Umbilical cord (tissue), 2 donors: ENCODE measurements at places on chromosomes 1 and 21. TPM values are rescaled to one million over a fixed set of nuclear protein-coding genes. Genes with fewer than 3 reads are reported as not detected.

The PLA2G2A gene
- total RNA-seq, result 12.3 TPM

The SLAMF9 gene
- 1.9 TPM for total RNA-seq

- peak; percentile 89 for DNase-seq
These were observed 63.7 kb downstream of the AJAP1 start for GRCh38 chr1:4718071-4718470.

DNA sequence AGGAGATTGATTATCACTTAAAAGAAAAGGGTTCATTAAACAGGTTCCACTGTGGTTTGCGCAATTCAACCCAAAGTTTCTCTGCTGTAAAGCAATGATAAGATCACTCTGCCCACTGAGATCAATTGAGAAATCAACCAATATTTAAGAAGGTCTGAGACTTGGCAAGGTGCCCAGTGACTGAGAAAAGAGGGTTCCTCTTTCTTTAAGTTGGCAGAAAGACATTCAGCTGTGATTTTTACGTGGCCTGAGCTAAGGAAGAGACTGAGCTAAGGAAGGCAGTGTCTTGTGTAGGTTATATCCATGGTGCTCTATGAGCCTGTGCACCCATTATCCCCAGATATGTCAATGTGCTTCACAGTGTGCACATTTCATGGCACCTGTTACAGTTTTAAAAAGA lies 344.1 kb downstream of the DISC1 start:
- no peak for DNase-seq

The OR2T3 gene
- total RNA-seq, result not detected

DNA sequence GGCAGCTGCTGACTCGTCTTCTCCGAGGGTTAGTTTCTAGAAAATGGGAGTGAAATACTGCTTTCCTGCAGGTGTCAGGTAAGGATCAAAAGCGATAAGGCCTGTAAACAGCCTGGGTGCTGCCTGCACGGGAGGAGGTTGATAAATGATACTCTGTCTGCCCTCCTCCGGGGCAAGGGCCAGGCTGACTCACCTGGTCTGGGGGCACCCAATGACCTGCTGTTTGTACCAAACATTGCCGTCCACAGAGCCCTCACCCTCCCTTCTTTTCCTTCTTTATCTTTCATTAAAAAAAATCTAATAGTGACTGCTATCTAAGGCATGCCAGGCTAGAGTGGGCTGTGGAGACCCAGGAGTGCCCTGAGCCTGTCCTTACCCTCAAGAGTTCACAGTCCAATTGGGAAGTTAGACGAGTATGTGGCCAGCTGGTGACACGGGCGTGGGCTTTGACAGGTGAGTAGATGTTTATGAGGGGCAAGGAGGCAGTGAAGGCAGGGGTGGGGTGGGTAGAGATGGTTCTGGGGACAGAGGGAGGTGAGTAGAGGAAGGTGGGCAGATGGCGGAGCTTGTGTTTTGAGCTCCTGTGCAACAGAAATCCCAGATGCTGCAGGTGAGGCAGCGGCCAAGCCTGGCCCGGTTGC lies 16.2 kb downstream of the EDN2 start:
- no peak for DNase-seq

The ATP5IF1 gene
- total RNA-seq, result 54.9 TPM

The OR2AK2 gene
- total RNA-seq, result not detected

DNA sequence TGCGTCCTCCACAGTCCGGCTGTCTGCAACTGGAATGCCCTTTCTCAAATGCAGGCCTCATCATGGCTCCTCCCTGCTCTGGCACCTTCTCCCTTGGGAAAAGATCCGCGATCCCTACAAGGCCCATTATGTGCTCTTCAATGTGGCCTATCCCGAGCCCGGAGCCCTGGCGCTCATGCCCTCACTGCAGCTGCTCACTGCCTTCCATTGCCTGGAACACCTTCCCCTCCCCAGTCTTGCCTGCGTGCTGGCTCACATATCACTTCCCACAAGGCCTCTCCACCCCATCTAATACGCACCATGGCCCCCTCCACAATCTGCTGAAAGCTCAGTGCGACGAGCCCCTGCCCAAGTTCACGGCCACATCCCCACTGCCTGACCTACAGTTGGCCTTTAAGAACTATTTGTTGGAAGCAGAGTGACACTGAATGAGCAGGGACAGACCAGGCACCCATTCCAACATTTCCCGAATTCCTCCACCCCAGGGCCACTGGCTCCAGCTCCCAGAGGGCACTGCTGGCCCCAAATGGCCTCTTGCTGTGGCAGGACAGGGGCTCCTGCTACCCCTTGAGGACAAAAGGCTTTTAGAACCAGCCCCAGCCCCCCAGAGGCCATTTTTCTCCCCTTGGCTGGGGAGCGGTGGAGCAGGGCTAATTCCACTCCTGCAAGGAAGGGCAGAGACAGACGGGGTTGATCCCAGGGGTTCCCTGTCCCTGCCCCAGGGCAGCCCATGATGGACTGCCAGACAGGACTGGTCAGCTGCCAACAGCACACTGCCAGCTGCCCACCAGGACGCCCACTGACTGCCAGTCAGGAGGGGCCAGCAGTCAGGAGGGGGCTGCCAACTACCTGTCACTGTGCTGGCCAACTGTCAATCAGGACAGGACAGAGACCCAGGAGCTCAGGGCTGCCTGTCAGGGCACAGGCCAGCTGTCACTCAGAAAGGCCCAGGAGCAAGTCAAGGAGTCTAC lies 64.8 kb downstream of the DHRS3 start:
- no peak for DNase-seq

- DNase-seq, result no peak
These were observed 74.3 kb upstream of the NBL1 start for GRCh38 chr1:19569786-19570185.

The NOS1AP gene
- 2.9 TPM for total RNA-seq

- DNase-seq, result no peak
These were observed 5.2 kb downstream of the ADPRS start for GRCh38 chr1:36093929-36094328.

DNA sequence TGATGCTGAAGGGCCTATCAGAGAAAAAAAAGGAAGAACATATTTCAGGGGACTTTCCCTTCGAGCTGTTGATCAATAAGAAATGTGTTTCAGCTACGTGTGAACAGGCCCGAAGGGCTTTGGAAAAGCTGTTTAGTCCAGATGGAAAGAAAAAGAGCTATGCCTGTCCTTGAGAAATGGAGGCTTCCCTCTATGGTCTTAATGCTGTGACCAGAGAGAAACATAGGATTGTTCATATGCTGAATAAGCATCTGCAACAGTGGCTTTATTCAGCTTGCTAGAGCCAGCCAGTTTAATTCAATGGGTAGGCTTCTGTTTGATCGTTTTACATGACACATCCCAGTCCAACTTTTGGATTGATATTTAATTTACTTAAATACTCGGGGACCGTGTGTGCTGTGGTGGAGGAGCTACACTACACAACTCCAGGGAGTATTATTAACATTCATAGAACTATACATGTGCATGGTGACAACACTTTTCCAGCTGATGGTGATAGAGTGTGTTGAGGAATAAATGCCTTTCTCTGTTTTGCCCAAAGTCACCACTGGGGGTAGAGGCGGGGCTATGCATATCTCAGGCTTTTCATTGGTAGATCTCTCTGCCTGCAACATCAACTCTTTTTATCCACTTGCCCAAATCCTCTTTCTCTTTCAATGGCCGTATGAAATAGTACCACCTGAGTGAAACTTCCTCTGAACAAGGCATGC lies 106.7 kb upstream of the C8B start:
- no peak for DNase-seq

GRCh38 chr1:56456435-56457101 lies 122.8 kb downstream of the PLPP3 start:
- DNase-seq, result no peak

DNA sequence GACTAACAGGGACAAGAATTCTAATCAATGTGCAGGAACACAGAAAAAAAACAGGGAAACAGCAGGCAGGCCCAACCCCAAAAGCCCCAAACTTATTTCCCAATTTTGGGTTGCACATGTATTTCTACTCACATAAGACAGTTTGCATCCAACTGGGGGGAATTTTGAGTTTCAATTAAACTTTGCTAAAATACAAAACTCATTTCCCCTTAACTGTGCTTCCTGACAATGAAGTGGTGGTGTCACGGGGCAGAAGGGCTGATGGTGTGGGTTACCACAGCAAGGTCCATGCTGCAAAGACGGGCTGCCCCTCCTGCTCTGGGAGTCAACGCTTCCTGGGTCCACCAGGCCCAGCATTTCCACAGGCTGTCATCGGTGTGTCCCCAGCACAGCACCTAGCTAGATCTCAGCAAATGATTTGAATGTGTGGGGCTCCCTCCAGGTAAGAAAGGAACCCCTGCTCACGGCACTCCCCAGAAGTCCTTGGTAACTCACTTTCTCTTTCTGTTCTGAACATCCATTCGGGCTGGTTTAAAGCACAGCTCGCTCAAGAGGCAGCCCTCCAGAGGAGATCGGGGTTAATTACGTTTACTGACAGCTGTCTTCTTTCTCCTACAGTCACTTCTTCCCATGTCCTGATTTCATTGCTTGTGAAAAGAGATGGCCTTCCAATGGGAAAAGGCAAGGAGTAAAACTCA lies 27.4 kb downstream of the HIVEP3 start:
- no peak for DNase-seq

The BATF3 gene
- 44.8 TPM for total RNA-seq

DNA sequence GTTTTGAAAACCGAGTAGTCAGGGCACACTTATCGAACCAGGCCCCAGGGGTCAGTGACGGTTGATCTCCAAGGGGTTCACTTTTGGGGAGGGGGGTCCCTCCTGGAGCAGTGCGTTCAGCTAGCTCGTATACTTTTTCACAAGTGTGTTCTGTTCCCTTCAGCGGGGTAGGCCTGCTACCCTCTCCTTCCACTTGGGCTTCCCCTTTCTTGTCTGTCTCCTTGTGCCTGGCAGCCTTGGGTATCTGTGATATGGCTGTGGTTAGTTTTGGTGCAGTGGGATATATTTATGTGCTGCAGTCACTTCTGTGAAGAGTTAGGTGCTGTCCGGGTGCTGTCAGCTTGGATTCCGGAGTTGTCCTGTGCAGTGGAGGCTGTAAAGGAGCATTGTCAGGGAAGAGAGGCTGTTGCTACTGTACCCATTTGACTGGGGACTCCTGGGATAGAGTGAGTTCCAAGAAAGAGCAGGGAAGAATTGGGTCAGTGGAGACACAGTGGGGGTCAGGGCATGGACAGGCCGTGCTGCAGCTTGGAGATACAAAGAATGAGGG lies 29.7 kb downstream of the ADARB1 start:
- no peak for DNase-seq

The CHD5 gene
- total RNA-seq, result 2.4 TPM

The HUNK gene
- 3.1 TPM for total RNA-seq

DNA sequence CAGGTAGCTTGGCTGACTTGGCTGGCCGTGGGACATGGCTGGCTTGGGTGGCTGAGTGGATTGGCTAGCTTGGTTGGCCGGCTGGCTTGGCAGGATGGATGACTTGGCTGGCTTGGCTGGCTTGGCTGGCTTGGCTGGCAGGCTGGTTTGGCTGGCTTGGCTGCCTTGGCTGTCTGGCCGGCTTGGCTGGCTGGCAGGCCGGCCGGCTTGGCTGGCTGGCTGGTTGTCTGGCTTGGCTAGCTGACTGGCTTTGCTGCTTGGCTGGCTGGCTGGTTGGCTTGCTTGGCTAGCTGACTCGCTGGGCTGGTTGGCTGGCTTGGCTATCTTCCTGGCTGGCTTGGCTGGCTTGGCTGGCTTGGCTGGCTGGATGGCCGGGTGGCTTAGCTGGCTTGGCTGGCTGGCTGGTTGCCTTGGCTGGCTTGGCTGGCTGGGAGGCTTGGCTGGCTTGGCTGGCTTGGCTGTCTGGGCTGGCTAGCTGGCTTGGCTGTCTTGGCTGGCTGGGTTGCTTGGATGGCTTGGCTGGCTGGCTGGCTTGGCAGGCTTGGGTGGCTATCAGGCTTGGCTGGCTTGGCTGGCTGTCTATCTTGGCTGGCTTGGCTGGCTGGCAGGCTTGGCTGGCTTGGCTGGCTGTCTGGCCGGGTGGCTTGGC lies 129.7 kb upstream of the FAM72C start:
- DNase-seq, result no peak

DNA sequence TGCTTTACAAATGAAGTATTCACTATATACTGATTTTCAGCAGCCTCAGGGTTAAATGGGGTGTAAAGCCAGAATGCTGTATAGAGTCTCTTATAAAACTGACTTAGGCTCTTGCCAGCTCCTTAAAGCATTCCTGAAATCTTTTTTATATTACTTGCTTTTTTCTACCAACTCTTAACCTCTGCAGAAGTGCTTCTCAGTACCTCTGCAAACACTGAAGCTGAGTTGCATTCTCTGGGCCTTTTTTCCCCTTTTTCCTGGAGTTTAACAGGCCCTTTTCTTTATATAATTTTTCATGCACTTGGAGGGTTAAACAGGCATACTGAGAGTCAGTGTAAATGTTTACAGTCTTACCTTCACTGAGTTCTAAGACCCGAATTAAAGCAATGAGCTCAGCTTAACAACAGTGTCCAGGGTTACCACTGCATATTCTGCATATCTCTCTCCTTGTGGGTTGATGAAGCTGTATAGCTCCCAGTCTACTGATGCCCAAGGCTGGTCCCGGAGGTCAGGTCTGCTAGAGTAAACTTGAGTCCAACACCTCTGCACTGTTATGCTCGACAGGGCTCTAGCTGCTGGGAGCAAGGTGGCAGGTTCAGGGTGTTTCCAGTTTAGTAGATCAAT lies 40.9 kb upstream of the CFAP126 start:
- no peak for DNase-seq

The FHAD1 gene
- 7.0 TPM for total RNA-seq

DNA sequence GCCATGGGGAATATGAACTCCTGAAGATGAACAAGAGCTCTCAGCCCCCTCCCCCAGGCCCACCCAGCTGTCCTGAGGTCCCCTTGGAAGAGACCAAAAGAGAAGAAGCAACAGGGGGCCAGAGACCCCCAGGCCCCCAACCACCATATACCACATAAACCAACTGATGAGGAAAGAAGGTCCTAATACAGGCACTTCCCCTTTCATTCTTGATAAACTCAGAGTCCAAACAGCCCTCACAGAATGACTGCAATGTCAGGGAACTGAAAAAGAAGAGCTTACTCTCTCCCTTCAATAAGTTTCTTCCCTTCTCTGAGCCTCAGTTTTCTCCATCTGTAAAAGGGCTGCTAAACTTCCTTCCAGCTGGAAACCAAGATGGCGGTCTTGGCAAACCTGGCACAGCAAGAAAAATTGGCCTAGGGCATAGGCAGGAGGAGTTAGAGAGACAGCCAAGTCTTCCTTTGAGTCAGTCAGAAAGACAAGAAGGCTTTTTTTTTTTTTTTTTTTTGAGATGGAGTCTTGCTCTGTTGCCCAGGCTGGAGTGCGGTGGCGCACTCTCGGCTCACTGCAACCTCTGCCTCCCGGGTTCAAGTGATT lies 90.5 kb downstream of the VWA5B1 start:
- no peak for DNase-seq

DNA sequence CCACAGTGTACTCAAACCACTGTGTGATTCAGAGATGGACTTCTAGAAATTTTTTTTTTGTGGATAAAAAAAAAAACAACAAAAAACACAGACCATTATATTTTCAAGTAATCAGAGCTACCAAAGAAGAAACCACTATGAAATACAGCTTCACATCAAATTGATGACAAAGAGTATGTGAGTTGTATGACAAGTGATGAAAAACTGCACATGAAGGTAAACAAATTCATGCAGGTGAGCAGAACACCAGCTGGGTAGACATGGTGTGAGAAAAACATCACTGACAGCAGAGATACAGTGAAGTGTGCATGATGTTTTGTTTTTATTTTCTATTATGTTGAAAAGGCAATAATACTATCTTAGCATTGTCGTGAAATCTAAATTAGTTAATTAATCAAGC lies 8.0 kb upstream of the PTPRC start:
- no peak for DNase-seq

GRCh38 chr1:7869136-7869920 lies 16.5 kb upstream of the UTS2 start:
- no peak for DNase-seq

- DNase-seq, result no peak
These were observed 86.0 kb downstream of the PCNX2 start for GRCh38 chr1:233209481-233209880.

The CELA2B gene
- not detected for total RNA-seq

The LCE1D gene
- not detected for total RNA-seq

- DNase-seq, result no peak
These were observed 468.8 kb downstream of the USP25 start for GRCh38 chr21:16198546-16198945.
